CD8-positive, alpha-beta memory T cell (primary cell): ENCODE measurements at places on chromosomes 7 and 10. TPM values are rescaled to one million over a fixed set of nuclear protein-coding genes. Genes with fewer than 3 reads are reported as not detected.

- H3K36me3 ChIP-seq = no peaks in the 10 kb centered on the region
- H3K4me3 ChIP-seq = no peak overlapping the region
- no peak overlapping the region for H3K27ac ChIP-seq
- H3K27me3 ChIP-seq = no peaks in the 10 kb centered on the region
- DNase-seq = no peak
Measured at GRCh38 chr10:112763916-112764520, 186.0 kb upstream of the TCF7L2 start.

GRCh38 chr10:129111922-129112321 lies 355.1 kb upstream of the MGMT start:
- no peaks in the 10 kb centered on the region for H3K4me1 ChIP-seq
- H3K27me3 ChIP-seq = no peaks in the 10 kb centered on the region
- H3K27ac ChIP-seq = no peak overlapping the region
- H3K36me3 ChIP-seq = no peaks in the 10 kb centered on the region
- no peak for DNase-seq
- no peak overlapping the region for H3K4me3 ChIP-seq

- H3K27ac ChIP-seq = no peak overlapping the region
- no peaks in the 10 kb centered on the region for H3K4me1 ChIP-seq
- H3K36me3 ChIP-seq = no peaks in the 10 kb centered on the region
- no peak overlapping the region for H3K4me3 ChIP-seq
- H3K27me3 ChIP-seq = no peaks in the 10 kb centered on the region
Measured at GRCh38 chr10:65413001-65413400, 1512.8 kb upstream of the LRRTM3 start.

DNA sequence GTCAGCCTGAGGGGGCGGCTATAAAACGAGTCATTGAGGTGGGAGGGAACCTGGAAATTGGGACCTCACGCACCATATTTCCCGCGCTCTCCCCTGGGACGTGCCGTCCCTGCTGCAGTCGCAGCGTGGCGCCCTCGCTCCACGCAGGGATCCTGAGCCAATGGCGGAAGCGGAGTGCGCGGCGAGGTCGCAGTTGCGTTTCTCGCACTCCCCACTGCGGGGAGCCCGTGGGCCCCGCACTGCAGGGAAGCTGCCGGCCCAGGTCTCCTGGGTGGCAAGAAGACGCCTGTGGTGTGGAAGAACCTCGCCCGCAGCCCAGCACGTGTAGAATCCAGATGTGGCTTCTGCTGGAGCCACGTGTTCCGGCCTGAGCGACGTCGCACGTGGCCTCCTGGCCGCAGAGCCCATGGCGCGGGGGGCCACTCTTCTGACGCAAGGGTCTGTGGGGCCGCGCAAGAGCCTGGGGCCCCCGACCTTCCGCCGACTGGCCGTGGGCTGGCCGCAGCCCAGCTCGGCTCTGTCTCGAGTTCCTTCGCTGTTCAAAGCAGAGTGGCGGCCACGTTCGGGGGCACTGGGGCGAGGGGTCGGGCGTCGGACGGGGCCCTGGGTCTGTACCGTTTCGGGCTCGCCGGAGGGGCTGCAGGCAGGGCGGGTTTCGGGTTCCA lies 26.4 kb downstream of the HIF1AN start:
- H3K4me3 ChIP-seq = peak overlapping the region; percentile 15
- H3K36me3 ChIP-seq = no peaks in the 10 kb centered on the region
- peak; percentile 64 for DNase-seq
- H3K4me1 ChIP-seq = peaks cover 13% of the 10 kb centered on the region

DNA sequence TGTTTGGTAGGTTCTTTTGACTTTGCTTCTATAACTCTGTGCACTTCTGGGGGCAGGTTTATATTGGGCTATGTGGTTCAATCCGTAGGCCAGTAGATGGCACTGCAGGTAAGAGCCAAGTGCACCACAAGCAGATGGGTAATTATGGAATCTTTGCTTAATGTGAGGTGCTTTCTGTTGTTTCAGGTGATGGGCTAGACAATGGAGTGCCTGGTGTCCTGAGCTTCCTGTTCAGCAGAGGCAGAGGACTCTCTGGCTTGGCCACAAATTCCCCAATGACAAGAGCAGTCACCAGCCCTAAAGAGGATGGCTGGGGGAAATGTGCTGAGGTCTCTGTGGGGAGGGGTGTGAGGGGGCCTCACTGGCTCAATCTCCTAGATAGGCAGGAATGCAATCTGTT lies 455.0 kb downstream of the CCSER2 start:
- no peaks in the 10 kb centered on the region for H3K4me1 ChIP-seq
- DNase-seq = no peak
- H3K36me3 ChIP-seq = no peaks in the 10 kb centered on the region
- H3K27ac ChIP-seq = no peak overlapping the region
- H3K4me3 ChIP-seq = no peak overlapping the region
- H3K27me3 ChIP-seq = no peaks in the 10 kb centered on the region

- H3K36me3 ChIP-seq = no peaks in the 10 kb centered on the region
- no peak for DNase-seq
- H3K4me3 ChIP-seq = no peak overlapping the region
- H3K4me1 ChIP-seq = peaks cover 5% of the 10 kb centered on the region
- H3K27ac ChIP-seq = no peak overlapping the region
Measured at GRCh38 chr7:150412016-150412415, 32.9 kb downstream of the ZNF775 start.

- DNase-seq = no peak
- no peaks in the 10 kb centered on the region for H3K36me3 ChIP-seq
- H3K4me1 ChIP-seq = no peaks in the 10 kb centered on the region
- no peak overlapping the region for H3K4me3 ChIP-seq
Measured at GRCh38 chr7:107972075-107972482, 30.9 kb downstream of the LAMB1 start.

GRCh38 chr7:43905956-43906330 lies 453 bp downstream of the URGCP start:
- peaks cover 20% of the 10 kb centered on the region for H3K4me1 ChIP-seq
- no peaks in the 10 kb centered on the region for H3K27me3 ChIP-seq
- peak overlapping the region; percentile 58 for H3K4me3 ChIP-seq
- H3K27ac ChIP-seq = peak overlapping the region; percentile 57
- no peak for DNase-seq

GRCh38 chr7:51705701-51706100 lies 389.1 kb upstream of the COBL start:
- H3K4me3 ChIP-seq = no peak overlapping the region
- H3K27ac ChIP-seq = no peak overlapping the region
- H3K4me1 ChIP-seq = no peaks in the 10 kb centered on the region
- DNase-seq = no peak
- no peaks in the 10 kb centered on the region for H3K27me3 ChIP-seq

ABLIM1 gene
- total RNA-seq = 45.8 TPM

CRHR2 gene
- not detected for total RNA-seq

GPR15LG gene
- not detected for total RNA-seq

TMEM26 gene
- total RNA-seq = not detected

PLAC9 gene
- total RNA-seq = not detected

SLC25A28 gene
- 41.9 TPM for total RNA-seq

FGL2 gene
- total RNA-seq = 2.2 TPM

PNLIP gene
- total RNA-seq = not detected

HGF gene
- not detected for total RNA-seq

ATOH7 gene
- total RNA-seq = not detected

PIK3AP1 gene
- 5.7 TPM for total RNA-seq
